H9 (cell line): ENCODE measurements at places on chromosomes 6 and 20. TPM values are rescaled to one million over a fixed set of nuclear protein-coding genes. Genes with fewer than 3 reads are reported as not detected.

MEP1A gene
- total RNA-seq = not detected in 2 replicates

FGD2 gene
- total RNA-seq = 0.09 and 0.13 TPM in 2 replicates

DNA sequence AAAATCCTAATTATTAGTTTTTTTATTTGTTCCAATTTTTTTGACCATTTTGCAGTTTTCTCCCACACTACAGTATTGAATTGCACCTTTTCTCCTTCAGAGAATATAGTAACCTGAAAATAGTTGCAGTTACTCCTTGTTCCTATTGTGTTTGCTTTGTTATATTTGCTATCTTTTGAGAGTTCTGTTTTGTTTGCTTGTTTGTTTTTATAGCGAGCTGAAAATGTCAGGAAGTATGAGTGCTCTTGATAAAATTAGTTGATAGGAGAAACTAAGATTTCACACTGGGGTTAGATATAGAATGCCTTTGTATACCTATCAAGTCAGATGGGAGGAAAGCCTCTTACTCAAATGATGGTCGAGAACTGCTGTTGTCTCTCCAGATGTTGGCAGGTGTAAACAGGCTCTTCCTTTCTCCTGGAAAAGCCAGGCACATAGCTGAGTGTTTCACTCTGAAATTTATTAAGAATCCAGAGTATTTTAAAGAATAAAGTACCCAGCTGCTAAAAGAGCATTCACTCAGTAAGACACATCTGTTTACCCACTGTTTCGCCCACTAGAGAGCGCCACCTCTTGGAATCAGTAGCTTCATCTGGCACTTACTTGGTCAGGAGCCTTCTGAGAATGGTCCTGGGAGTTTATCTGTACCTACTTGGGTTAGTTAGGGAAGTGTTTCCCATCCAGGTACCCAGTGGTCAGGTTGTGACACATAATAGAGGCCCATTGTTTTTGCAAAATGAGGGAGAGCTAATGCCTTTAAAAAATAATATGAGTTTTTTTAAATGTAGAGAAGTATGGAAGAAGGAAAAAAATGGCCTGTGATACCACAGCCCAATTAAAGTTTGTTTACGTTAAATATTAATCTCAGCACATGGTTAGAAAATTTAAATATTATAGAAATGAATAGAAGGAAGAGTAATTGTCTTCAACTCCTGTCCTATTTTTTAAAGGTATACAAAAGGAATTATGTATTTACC, 11.2 kb downstream of the NT5DC1 start:
- peak; percentile 63 for DNase-seq

DNA sequence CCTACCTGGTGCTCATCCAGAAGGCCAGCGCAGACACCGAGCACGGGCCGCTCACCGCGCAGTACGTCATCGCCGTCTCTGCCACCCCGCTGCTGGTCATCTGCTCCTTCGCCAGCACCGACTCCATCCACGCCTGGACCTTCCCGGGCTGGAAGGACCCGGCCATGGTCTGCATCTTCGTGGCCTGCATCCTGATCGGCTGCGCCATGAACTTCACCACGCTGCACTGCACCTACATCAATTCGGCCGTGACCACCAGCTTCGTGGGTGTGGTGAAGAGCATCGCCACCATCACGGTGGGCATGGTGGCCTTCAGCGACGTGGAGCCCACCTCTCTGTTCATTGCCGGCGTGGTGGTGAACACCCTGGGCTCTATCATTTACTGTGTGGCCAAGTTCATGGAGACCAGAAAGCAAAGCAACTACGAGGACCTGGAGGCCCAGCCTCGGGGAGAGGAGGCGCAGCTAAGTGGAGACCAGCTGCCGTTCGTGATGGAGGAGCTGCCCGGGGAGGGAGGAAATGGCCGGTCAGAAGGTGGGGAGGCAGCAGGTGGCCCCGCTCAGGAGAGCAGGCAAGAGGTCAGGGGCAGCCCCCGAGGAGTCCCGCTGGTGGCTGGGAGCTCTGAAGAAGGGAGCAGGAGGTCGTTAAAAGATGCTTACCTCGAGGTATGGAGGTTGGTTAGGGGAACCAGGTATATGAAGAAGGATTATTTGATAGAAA, 2.0 kb downstream of the SLC35D3 start:
- no peak for DNase-seq

DNA sequence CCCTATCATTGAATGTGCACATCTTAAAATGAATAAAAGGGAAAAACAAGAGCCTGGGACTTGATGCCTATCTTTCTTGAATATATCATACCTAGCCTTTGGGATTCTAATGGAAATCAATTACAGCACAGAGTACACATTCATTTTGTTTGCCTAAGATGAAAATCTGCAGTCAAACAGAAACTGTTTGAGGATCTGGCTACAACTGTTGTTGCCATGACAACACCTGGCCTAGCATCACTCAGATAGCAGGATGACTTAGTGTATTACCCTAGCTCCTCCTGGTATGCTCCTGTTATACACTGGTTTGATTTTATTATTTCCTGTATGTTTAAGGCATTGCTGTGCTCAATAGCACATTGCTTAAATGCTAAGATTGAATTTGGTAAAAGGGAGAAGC, 71.5 kb upstream of the LAMP5 start:
- DNase-seq = no peak

DNA sequence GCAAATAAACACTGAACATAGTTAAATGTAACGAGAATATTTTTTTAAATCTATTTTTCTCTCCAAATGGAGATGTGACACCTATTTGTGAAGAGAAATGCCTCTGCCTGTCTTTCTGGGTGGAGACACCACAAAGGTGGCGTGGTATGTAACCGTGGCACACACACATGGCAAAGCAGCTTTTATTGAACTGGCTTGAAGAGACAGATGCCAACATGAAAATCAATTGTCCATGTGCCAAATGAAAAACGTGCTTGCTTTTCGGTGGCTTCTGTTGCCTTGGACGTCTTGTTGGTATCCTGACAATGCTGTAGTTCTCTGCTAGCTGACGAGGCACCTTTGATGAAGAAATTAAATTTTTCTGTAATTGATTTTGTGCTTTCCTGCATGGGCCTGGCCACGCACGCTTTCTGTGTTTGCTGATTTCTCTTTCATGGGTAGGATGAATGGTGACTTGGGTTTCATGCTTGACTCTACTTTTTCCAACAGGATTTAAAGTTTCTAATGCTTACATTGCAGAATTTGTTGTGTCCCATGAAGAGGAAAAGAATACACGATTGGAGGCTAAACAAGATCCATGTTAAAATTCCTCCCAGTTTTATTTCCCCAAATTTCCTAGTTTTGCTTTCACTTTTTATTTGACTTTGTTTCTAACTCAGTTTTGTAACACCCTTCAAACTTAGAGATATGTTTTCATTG, 202.6 kb downstream of the TMEM242 start:
- DNase-seq = no peak

DNA sequence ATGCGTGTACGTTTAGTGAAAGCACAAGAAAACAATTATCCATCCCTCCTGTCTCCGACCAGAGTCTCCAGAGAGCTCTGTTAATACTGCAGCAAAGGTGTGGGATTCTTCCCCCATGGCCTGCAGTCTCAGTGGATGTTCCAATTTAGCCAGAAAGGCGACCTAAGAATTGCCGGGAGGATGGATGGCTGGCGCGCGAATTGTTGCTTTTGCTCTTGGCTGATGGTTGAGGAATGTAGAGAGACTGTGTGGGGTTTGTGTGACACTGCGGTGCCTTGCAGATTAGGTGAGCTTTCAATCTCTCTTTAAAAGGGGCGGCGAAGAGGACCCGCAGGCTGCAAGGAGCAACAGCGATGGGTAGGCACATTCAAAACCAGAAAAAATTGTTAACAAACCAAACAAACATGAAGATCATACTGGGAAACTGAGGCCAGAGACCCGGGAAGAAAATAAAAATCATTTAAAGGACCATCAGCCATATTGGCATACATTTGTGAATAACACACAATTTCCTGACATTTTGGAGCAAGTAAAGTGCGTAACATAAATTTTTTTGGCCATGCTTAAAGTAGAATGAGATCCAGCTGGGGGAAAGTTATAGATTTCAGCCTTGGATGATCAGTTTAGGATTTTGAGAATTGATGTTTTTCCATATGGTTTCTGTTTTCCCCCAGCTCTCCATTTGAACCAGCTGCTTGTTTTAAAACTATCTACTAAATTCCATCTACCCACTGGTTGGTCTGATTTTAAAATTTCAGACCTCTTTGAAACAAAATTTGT, 46.3 kb downstream of the GNAS start:
- no peak for DNase-seq

DNA sequence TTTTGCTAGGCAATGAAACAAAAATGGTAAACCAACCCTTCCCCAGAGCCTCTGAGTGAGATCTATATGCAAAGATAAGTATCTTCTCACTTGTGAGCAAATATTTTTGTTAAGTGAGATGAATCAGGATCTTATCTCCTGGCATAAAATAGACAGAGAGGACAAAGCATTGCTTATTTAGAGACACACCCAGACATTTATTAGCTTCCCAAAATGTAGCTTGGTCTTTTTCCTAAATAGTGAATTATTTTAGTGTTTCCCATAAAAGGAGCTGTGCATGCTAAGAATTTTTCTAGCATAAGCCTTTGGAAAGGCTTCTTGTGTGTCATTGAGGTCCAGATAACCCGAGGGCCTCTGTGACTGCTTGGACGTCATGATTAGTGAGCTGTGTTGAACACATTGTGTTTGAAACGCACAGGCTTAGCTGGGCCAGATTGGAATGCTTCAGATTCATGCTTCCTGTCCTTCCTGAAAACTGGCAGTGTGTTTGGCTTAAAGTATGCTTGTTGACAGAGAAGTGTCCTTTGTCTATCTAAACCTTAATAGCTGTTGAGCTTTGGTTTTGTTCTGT, 16.5 kb downstream of the MTHFD1L start:
- DNase-seq = no peak

DNA sequence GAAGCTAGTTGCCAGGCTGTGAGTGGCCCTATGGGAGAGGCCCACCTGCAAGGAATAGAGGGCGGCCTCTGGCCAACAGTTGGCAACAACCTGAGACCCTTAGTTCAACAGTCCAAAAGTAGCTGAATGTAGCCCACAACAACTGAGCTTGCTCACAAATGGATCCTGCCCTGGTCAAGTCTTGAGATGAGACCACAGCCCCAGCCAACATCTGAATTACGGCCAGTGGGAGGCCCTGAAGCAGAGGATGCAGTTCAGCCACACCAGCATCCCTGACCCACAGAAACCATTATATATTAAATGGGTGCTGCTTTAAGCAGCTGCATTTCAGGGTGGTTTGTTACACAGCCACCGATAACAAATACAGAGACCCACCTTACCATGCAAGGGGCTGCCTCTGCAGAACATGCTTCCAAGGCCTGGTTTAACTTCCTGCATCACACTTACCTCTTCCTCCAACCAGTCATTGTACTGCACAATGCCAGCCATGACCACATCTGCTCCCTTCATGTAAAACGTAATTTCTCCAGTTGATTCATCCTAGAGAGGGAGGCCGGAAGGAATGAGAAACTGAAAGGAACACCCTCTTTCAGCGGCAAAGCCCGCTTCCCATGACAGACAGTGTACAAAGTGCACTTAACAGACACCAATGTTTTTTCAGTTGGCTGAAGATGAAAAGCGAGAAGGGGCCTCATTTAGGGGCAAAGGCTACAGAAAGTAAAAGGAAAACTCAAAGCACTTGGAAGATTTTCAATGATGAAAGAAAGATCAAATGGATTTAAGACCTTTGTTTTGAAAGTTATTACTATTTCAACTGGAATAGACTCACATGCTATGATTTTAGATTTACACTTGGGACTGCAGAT, 86.2 kb upstream of the NFATC2 start:
- DNase-seq = no peak

DNA sequence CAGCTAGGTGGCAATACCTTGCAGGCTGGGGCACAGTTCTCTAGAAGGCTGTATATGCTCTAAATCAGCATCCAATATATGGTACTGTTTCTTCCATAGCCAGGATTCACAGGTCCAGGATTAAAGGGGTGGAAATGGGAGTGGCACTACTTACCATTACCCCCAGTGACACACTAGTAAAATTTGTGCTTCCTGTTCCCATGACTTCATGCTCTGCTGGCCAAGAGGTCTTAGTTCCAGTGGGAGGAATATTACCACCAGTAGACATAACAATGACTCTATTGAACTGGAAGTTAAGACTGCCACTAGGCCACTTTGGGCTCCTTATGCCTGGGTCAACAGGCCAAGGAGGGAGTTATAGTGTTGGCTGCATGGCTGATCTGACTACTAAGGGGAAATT, 174.3 kb upstream of the TNFAIP3 start:
- no peak for DNase-seq

GRCh38 chr20:47544852-47545251, 43.2 kb downstream of the NCOA3 start:
- no peak for DNase-seq
